Muscle of back (tissue), 13 donors: ENCODE measurements at places on chromosomes 7 and 10. TPM values are rescaled to one million over a fixed set of nuclear protein-coding genes. Genes with fewer than 3 reads are reported as not detected.

The OR2A7 gene
- 0.20 TPM for polyA plus RNA-seq

The CHST12 gene
- polyA plus RNA-seq, result 8.3 TPM

The PNLIPRP2 gene
- polyA plus RNA-seq, result 0.25 TPM

The SPDYE8 gene
- 0.10 TPM for polyA plus RNA-seq

The RAMP3 gene
- polyA plus RNA-seq, result 4.5 TPM

The FZD8 gene
- polyA plus RNA-seq, result 25.8 TPM

The FAM200A gene
- 9.2 TPM for polyA plus RNA-seq

The HMX3 gene
- not detected for polyA plus RNA-seq
